T-helper 2 cell (primary cell): ENCODE measurements at places on chromosomes 1 and 21.

- DNase-seq: no peak
Measured at GRCh38 chr1:184854496-184855140, 100.0 kb upstream of the EDEM3 start.

DNA sequence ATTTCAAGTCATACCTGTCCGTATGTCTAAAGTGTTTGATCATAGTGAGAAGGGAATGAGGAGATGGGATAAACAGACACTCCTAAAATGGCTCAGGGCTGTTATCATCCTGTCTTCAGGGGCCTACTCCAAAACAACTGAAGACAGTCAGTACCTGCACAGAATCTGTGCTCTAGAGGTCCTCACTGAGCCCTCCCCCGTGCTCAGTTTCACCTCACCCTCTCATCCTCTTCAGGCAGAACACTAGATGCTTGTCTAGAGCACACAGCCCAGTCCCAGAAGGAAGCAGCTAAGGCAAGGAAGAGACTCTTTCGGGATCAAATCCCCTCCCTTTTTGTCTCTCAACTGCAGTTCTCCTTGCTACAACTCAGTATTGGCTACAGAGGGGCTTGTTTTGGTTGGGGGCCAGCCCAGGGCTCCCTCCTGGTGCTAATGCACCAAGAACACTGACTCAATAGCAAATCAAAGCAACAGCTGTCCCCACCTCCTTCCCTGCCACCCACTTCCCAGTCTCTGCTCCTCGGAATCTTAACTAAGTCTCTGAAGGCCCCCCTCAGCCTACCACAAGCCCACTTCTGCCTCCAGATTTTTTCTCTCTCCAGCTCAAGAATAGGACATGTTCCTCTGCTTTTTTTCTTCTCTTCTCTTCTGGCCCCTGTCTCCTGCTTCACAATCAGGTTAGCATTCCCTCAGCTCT lies 10.1 kb downstream of the CADM3 start:
- DNase-seq: no peak

DNA sequence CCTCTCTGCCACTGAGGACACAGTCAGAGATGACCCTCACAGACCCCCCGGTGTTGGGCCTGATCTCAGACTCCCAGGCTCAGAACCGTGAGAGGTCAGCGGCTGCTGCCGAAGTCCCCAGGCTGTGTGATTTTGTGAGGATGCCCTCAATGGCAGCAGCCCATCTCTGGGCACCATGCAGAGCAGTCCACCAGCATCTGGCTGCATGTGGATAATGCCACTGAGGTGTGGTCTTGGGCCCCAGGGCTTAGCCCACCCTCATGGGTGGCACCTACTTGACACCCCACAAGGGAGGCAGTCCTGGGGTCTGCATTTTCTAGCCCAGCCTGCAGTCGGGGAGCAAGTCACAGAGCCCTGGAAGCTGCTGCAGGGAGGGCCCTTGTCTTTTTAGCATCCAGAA lies 5.5 kb upstream of the ACTRT2 start:
- no peak for DNase-seq

DNA sequence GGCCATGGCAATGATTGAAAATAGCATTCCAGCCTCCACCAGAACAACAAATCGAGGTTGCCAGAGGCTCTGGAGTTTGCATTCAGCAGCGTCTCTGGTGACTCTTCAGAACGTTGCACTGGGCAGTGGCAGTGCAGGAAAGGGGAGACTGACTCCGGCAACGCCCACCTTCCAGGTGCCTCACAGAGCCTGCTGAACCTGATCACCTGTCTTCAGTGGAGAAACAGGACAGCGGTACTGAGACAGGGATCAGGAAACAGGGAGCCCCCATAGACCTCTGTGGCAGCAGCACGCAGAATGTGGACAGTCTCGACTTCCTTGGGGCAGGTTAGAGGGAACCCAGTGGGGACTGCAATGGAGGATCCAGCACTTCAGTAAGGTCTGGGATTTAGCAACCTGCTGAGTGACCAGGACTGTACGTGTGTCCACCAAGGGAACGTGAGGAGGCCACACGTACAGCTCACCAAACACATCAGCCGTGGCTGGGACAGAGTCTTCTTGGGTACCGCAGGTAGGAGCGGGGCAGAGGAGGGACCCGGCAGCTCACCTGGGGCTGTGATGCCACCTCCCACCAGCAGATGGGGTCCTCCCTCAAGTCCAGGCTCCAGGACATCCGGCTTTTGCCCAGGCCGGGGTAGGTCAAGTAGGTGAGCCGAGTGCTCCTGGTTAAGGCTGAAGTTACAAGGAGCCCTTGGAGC lies 128.6 kb downstream of the PRDM2 start:
- DNase-seq: no peak

- no peak for DNase-seq
Measured at GRCh38 chr1:203227371-203228083, 1.9 kb downstream of the CHIT1 start.
